ENCODE measurements at places on chromosomes 12 and 14. TPM values are rescaled to one million over a fixed set of nuclear protein-coding genes. Genes with fewer than 3 reads are reported as not detected.

Gene PLEK2
- 0.64 TPM for total RNA-seq

Gene KIAA0586
- 27.5 TPM for total RNA-seq

Gene TPPP2
- not detected for total RNA-seq

Gene PRR4
- 8.0 TPM for total RNA-seq

Gene STON2
- total RNA-seq = 29.9 TPM

Gene B4GALNT1
- 36.3 TPM for total RNA-seq

Gene HOXC12
- total RNA-seq = not detected

Gene AICDA
- total RNA-seq = not detected

Gene RASSF9
- 2.4 TPM for total RNA-seq

Gene DLST
- total RNA-seq = 43.9 TPM

Gene FAM90A1
- total RNA-seq = 0.09 TPM

Gene CHD8
- 81.8 TPM for total RNA-seq

Gene POTEM
- total RNA-seq = not detected

Gene SMCO3
- not detected for total RNA-seq

Gene CLEC7A
- total RNA-seq = 1.6 TPM

Gene DAO
- not detected for total RNA-seq

Gene CMTM5
- 1.9 TPM for total RNA-seq

Gene PLCZ1
- total RNA-seq = 0.82 TPM

Gene TAS2R46
- 13.9 TPM for total RNA-seq

Gene LMO3
- total RNA-seq = 62.1 TPM

Gene FSCB
- total RNA-seq = 0.18 TPM

Gene TIMELESS
- 8.5 TPM for total RNA-seq

Gene RNASE7
- total RNA-seq = not detected

Gene GSG1
- total RNA-seq = not detected

Gene RNASE1
- 14.5 TPM for total RNA-seq

Gene ASPG
- total RNA-seq = 0.45 TPM

Gene TSFM
- 19.3 TPM for total RNA-seq

Gene TSHR
- total RNA-seq = 1.5 TPM

Gene RDH12
- total RNA-seq = 1.00 TPM

Gene SLC25A21
- 1.7 TPM for total RNA-seq

Gene LHX5
- total RNA-seq = 10.2 TPM

Gene SMIM41
- total RNA-seq = 0.18 TPM

Gene MMP17
- 15.3 TPM for total RNA-seq

Gene KCNK13
- 0.82 TPM for total RNA-seq

Gene SRRM4
- total RNA-seq = 11.8 TPM

Gene WSCD2
- 3.6 TPM for total RNA-seq

Gene SMARCD1
- total RNA-seq = 61.9 TPM

Gene SLC17A8
- 8.8 TPM for total RNA-seq

Gene PCED1B
- total RNA-seq = 0.27 TPM

Gene CFL2
- total RNA-seq = 38.2 TPM

Gene GPRC5A
- total RNA-seq = 0.36 TPM

Gene CCNB1IP1
- 56.4 TPM for total RNA-seq

Gene SPTB
- total RNA-seq = 15.4 TPM

Gene KRT2
- total RNA-seq = 0.18 TPM
